Hepatic stellate cell (primary cell): ENCODE measurements at places on chromosomes 1 and 21.
A peak's percentile ranks its signal among the peaks of the same experiment; 100 is the strongest.

- no peak for DNase-seq
Measured at GRCh38 chr1:184223216-184223615, 163.6 kb upstream of the C1orf21 start.

DNA sequence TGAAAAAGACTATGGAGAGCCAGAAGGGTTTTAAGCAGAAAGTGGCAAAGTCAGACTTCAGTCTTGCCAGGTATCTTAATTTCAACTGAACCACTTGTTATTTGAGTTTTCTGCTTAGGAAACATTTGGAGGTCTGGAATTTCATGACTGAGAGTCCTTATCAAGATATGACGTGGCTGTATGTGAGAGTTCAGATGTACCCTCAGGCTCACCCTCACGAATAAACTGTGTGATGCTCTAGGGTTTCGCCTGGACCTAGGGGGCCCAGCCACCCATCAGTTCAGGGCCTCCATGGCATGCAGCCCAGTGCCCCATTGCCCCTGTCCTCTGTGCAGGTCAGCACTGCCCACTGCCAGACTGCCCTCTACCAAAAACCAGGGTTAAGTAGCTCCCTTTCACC lies 30.6 kb upstream of the TADA1 start:
- no peak for DNase-seq

- DNase-seq: no peak
Measured at GRCh38 chr1:155241841-155242264, 13.4 kb downstream of the ENTREP3 start.

DNA sequence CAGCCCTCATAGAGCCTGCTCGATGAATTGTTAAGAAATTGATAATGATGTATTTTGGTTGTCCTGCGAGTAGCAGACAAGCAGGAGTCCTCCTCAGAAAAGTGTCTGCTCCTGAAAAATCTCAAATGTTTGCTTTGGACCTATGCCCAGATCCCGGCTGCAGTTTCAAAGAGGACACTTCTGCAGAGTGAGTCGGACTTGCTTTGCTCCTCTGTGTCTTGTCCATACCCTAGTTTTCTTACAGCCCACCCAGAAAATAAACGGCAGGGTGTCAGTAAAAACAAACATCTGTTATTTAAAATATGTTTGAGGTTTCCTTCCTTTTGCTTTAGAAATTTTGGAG lies 2.8 kb downstream of the S100A10 start:
- no peak for DNase-seq

DNA sequence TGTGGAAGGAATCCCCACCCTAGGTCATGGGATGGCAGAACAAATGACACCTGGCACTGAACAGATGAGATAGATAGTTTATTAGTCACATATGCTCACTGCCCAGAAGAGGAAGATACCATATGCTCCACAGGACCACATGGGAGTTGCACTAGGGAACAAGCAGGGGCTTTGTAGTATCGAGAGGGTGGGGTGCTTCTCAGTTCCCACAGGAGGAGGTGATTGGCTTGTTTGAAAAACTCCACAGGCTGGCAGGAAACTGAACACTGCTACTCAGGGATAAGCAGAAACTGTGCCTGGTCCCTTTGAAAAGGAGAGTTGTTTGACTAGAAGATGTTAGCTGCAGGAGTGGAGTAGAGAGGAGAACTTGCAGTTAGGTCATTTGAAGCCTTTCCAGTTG lies 31.9 kb upstream of the RXRG start:
- no peak for DNase-seq

DNA sequence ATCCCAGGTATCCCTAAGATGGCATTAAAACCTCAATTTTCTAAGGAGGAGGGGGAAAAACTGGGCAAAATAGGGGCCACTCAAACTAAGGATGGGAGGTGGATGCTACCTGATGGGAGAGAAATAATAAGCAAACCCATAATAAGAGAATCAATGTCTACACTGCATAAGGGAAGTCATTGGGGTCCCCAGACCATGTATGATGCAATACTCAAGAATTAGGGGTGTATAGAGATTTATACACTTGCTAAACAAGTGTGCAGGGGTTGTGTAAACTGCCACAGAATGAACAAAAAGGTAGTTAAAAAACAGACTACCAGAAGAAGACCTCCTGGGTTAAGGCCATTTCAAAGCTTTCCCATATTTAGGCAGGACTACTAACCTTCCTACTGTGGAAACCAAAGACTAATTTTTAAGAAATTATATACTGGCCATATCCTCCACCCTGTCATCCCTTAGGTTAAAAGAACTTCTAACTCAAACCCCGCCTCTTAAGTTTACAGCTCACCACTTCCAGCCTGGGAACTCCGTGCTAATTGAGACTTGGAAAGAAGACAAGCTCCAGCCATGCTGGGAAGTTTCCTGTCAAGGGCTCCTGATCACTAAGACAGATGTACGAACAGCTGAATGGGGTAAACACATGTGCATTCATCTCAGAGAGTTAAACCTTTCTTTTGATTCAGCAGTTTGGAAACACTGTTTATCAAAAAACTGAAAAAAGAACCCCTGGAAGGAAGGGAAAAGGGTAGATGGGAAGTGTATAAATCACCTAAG lies 64.4 kb upstream of the TLR5 start:
- DNase-seq: no peak

DNA sequence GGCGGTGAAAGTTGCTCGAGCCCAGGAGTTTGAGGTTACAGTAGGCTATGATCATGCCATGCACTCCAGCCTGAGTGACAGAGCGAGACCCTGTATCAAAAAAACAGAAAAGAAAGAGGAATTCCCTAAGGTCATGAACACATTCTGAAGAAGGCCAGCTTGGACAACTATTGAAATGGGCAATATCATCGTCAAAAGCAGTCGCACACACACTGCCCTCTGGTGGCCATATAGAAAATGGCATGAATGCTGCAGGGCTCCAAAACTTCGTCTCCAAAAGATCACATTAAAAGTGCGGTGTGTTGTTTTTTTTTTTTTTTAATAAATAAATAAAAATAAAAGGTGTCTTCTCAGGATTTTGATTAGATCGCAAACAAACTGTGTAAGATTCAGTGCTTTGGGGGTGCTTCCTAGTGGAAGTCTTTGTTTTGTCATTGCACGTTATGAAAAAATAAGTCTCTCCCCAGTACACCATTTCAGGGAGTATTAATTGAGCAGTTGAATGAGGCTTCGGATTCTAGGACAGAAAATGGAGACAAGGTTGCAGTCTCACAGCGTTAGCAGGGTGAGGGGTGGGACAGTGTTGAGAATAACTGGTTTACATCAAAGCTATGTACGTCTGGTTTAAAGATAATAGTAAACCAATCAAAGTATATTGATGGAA lies 87.5 kb upstream of the FMN2 start:
- peak; percentile 37 for DNase-seq

DNA sequence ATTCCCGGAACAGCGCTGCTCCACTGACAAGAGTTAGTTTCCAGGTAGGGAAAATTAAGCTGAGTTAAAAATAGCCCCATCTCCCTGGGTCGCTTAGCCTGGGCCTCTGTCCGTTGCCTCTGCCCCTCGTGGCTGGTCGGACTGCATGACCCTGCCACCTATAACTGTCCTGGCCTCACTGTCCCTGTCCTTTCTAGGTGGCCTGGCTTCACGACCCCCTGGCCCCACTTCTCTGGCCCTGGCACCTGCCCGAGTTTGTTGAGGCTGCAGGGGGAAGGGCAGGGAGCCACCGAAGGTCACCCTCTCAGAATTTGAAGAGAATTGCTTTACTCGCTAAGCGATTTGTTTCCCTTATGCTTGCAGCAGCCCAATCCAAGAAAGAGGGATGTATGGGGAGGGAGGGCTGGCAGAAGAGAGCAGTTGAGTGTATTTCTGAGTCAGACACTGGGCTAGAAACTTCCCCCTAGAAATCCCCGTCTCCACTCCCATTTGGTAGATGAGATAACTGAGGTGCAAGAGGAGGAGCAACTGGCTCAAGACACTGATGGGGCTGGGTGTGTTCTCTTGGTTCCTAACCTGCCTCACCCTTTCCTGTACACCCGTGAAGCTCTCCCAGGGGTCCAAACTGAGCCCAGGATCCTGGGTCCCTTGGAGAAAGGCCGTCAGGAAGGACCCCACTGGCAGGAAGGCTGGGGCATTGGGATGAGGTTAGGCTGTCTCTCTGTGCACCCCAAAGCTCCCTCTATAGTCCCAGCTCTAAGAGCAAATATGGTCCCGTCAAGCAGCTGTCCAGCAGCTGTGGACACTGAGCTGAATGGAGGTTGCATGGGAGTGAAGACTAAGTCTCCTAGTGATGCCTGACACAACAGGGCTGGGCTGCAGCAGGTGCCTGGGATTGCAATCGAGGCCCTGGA lies 2.9 kb upstream of the EDN2 start:
- no peak for DNase-seq

DNA sequence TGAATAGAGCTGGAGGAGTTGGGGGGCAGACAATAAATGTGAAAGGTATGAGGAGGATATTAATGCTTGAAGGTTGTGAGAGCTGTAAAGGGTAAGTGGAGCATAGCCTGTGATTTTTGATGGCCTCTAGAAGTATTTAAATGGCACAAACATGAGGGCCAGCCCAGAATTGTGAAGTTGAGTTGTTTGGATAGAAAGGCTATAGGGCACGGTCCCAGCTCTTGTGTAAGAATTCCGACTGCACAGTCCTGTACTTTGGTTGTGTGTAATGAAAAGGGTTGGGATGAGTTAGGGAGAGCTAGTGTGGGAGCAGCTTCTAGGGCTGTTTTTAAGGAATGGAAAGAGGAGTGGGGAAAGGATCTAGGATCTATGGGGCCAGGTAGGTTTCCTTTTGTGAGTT lies 665.5 kb downstream of the USP25 start:
- no peak for DNase-seq

DNA sequence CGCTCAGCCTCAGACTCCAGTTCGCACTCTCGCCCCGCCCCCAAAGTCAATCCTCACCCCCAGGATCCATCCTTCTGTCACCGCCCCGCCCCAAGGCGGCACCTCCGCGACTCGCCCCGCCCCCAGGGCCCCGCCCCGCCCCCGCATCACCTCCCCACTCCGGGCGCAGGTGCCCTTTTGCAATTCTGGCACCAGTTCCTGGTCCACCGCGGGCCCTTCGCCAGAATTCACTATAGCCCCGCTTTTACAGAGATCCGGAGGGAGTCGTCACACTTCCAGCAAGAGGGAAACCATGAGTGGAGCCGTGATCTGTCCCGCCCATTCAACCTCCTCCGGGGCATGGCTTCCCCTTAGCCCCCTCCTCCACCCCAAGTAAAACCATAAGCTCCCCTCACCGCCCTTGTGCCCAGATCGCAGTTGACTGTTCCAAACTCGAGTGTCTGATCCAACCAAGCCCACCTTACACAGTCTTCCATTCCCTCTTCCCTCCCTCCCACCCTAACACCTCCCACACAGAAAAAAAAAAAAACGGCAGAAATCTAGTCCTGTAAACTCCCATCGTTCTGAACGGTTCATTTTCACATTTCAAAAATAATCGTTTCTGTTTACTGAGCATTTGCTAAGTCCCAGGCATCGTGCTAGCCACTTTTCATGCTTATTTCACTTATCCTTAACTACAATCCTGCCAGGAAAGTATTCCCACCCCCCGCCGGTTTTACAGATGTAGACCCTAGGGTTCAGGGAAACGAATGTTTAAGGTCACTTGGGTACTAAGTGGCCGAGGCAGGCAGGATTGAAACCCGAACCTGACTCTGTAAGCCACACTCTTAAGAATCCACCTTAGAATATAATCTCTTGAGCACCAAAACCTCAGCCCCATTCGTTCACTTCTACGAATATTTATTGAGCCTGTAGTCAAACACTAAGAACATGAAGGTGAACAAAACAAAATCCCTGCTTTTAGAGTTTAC lies 1.3 kb upstream of the DNAJC16 start:
- peak; percentile 97 for DNase-seq

- DNase-seq: peak; percentile 93
Measured at GRCh38 chr1:16181887-16182719, 26.2 kb upstream of the EPHA2 start.
